ENCODE measurements at places on chromosomes 13 and 19.

- no peak for DNase-seq
These were observed 539.8 kb upstream of the PCDH9 start for GRCh38 chr13:67769987-67770341.

GRCh38 chr13:100506600-100507422, 81.8 kb downstream of the GGACT start:
- no peak for DNase-seq

DNA sequence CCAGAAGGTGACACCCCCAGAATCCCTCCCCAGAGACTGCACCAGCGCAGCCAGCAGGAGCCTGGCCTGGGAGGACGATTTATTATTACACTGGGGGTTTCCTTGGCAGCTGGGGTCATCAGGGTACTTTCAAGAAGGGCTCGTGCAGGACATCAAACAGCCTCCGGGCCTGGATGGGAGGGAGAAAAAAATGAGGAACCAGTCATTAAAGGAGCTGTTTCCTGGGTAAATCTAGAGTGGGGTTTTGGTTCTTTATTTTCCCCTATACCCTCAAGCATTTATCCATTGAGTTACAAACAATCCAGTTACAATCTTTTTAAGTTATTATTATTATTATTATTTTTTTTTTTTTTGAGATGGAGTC, 3.1 kb downstream of the POLR1G start:
- no peak for DNase-seq

DNA sequence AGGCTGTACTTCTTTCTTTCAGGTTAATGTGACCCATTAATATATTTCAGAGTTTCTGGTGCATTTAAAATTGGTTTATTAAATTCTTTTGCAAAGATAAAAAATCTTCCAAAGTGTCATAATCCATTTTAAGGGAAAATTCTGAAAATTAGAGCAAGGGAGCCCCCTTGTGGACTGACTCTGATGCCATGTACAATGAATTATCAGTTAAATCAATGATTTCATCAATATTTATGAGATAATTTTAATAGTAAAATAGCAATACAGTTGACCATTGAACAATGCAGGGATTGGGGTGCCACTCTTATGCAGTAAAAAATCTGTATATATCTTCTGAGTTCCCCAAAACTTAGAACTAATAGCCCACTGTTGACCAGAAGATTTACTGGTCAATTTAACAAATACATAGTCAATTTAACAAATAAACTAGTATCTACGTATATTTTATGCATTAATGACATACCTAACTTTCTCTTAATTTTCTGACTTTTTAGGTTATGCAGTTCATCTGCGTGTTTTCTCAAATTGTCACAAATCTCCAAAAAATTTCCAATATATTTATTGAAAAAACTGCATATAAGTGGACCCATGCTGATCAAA, 479.1 kb upstream of the MIR17HG start:
- DNase-seq, result no peak

Data from thoracic aorta (tissue), 2 donors.